B cell (primary cell): ENCODE measurements at places on chromosomes 4 and X. TPM values are rescaled to one million over a fixed set of nuclear protein-coding genes. Genes with fewer than 3 reads are reported as not detected.

NOX1 gene
- not detected in 2 replicates for total RNA-seq

TCEAL7 gene
- total RNA-seq = not detected in 2 replicates

TMEM150C gene
- not detected in 2 replicates for total RNA-seq

PNMA6A gene
- total RNA-seq = 0.20 and 0.39 TPM in 2 replicates

COL25A1 gene
- total RNA-seq = not detected in 2 replicates
